ENCODE measurements at places on chromosomes 6 and 20.
A peak's percentile ranks its signal among the peaks of the same experiment; 100 is the strongest.

DNA sequence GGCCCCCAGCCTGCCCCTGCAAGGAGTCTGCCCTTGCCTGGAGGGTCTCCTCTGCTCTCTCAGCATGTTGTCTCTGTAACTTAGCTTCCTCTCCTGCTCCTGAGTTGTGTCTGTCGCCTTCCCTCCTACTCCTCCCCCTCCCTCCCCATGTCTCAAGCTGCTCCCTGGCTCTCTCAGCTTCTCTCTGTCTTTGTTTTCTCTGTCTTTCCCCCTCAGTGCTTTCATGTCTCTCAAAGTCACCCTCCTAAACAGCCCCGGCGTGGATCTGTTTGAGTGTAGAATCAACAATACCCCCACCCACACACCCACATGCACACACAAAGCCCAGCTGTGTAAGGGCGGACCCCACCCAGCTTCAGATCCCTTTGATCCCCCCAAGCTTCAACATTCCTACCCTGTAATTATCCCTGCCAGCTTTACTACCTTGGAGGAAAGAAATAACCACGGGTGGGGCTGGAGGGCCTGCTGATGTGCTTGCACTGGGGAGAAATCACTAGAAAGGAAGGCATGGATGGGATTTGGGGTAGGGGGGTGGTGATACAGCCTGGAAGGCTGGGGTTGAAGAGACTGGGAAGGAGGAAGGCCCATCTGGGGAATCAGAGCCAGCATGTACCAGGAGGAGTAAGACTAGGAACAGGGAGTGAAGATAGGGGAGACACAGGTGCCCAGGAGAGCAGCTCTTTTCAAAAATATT lies 1.0 kb upstream of the LY6G6D start:
- no peaks in the 10 kb centered on the region for H3K27me3 ChIP-seq
- H3K4me1 ChIP-seq: no peaks in the 10 kb centered on the region
- no peak for DNase-seq

GRCh38 chr6:170365593-170365992 lies 59.0 kb downstream of the FAM120B start:
- no peak overlapping the region for H3K4me3 ChIP-seq
- H3K4me1 ChIP-seq: no peaks in the 10 kb centered on the region
- no peaks in the 10 kb centered on the region for H3K27me3 ChIP-seq

DNA sequence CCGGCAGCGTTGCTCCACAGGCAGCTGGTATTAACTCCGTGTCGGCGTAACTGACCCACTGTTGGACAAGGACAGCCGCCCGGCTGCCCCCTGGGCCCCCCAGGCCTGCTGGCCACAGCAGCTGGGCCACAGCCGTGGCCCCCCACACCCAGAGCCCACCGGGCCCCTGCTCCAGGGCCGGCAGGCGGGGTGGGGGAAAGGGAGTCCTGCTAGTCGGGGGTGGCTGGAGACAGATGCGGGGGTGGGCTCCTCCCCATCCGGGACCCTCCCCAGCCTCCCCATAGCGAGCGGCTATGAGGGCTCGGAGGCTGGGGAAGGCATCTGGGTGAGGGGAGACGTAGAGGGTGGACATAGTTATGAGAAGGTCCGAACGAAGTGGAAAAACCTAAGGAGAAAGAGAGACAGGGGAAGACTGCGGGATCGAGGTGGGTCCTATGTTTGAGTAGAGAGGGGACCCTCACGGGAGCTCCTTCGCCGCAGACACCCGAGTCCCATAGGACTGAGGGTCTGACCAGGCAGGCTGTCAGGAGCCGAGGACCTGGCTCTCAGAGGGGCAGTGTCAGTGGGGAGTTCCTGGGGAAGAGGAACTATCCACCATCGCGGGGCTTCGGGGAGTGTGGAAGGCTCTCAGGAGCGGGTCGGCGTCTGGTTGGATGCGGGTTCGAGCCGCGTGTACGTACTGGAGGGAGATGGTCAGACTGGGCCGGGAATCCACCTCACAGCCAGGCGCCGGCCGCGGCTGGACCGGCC lies 511 bp downstream of the VARS1 start:
- peak overlapping the region; percentile 85 for H3K27ac ChIP-seq
- H3K4me1 ChIP-seq: peaks cover 6% of the 10 kb centered on the region
- peak; percentile 78 for DNase-seq
- no peaks in the 10 kb centered on the region for H3K27me3 ChIP-seq

DNA sequence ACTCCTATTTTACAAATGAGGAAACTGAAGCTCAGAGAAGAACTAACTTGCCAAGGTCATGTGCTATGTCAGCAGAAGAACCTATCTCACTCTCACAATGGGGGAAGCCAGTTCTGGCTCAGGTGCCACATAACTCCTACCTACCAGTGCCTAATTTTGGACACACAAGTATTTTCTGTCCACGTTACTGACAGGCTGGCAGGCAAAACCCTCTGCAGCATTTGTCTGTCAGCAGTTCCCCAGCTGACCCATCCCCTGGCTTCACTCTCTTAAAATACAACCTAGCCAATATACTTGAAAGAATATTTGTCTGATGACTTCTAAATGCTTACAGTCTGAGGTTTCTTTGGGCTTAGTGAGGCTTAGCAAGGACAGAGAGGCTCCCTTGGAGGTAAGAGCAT lies 15.5 kb downstream of the GSS start:
- no peak for DNase-seq
- H3K27ac ChIP-seq: no peak overlapping the region
- H3K36me3 ChIP-seq: peaks cover 20% of the 10 kb centered on the region
- no peaks in the 10 kb centered on the region for H3K4me1 ChIP-seq
- no peak overlapping the region for H3K4me3 ChIP-seq

GRCh38 chr20:49573900-49574416 lies 6.0 kb upstream of the PTGIS start:
- peak overlapping the region; percentile 100 for H3K27ac ChIP-seq
- DNase-seq: peak; percentile 98
- no peaks in the 10 kb centered on the region for H3K36me3 ChIP-seq

GRCh38 chr6:119034827-119035458 lies 43.5 kb downstream of the FAM184A start:
- no peaks in the 10 kb centered on the region for H3K27me3 ChIP-seq
- DNase-seq: no peak
- no peaks in the 10 kb centered on the region for H3K4me1 ChIP-seq
- H3K4me3 ChIP-seq: no peak overlapping the region

DNA sequence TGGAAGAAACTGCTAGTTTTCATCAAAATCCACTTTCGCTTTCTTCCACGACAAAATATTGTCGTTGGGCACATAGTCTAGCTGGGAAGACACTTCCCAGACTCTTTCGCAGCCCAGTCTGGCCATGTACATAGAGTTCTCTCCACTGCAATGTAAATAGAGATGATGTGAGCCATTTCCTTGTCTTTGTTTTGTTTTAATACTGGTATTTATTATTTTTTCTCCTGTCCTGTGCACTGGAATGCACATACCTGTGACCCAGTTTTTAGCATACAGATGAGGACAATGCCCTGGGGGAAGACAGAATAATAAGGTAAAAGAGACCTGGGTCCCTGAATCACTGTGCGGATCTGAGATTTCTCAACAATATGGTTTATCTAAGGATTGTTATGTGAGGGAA lies 149.5 kb upstream of the BMP5 start:
- DNase-seq: no peak
- no peaks in the 10 kb centered on the region for H3K36me3 ChIP-seq
- H3K27me3 ChIP-seq: no peaks in the 10 kb centered on the region
- H3K27ac ChIP-seq: no peak overlapping the region
- H3K4me1 ChIP-seq: no peaks in the 10 kb centered on the region

GRCh38 chr6:32413427-32414047 lies 6.6 kb upstream of the BTNL2 start:
- H3K4me3 ChIP-seq: no peak overlapping the region
- no peak overlapping the region for H3K27ac ChIP-seq
- peaks cover 33% of the 10 kb centered on the region for H3K27me3 ChIP-seq
- H3K4me1 ChIP-seq: no peaks in the 10 kb centered on the region

DNA sequence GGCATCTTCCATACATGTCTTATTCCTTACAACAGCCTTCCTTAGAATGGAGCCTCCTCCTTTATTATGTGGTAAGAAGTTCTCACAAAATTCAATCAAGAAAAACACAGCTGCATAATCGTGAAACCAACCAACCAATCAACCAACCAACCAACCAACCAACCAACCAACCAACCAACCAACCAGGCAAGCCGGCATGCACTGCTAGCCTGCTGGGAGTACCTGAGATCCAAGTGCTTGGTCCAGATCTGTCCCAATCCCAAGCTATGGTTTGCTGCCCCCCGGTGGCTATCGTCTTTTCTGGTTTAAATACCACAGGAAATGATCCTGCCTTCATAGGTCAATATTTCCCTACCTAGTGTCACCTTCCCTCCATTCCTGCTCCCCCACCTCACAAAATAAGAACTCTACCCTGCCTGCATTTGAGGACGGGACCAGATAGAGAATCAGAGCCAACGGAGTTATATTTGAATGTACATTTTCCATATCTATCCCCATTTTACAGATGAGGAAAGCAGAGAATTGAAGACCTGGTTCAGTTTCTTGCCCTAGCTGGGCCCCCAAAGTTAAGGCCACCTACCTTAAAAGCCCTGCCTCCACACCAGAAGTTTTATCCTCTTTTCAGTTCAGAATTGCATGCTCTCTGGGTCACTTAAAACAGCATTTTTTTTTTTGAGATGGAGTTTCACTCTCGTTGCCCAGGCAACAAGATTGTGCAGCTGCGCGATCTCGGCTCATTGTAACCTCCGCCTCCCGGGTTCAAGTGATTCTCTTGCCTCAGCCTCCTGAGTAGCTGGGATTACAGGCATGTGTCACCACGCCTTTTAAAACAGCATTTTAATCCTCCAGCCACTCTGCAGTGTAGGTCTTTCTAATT lies 27.1 kb downstream of the RAB44 start:
- H3K4me3 ChIP-seq: no peak overlapping the region
- no peak overlapping the region for H3K27ac ChIP-seq
- peaks cover 14% of the 10 kb centered on the region for H3K4me1 ChIP-seq
- peak; percentile 75 for DNase-seq
- H3K36me3 ChIP-seq: no peaks in the 10 kb centered on the region
- H3K27me3 ChIP-seq: no peaks in the 10 kb centered on the region

GRCh38 chr6:51792273-51793030 lies 295.0 kb downstream of the PKHD1 start:
- H3K27ac ChIP-seq: no peak overlapping the region
- no peak for DNase-seq
- no peaks in the 10 kb centered on the region for H3K27me3 ChIP-seq
- H3K36me3 ChIP-seq: no peaks in the 10 kb centered on the region
- no peak overlapping the region for H3K4me3 ChIP-seq

- peak overlapping the region; percentile 37 for H3K4me3 ChIP-seq
- peak; percentile 100 for DNase-seq
- H3K36me3 ChIP-seq: no peaks in the 10 kb centered on the region
- H3K4me1 ChIP-seq: peaks cover 61% of the 10 kb centered on the region
Measured at GRCh38 chr6:157764178-157765068, 58.6 kb upstream of the SNX9 start.
